ENCODE measurements at places on chromosomes 4 and X.

- DNase-seq, result no peak
These were observed 86.1 kb downstream of the CPE start for GRCh38 chr4:165464813-165465381.

GRCh38 chr4:129950217-129950616 is 854.3 kb downstream of the C4orf33 start:
- DNase-seq, result no peak

GRCh38 chr4:73139991-73140390 is 70.5 kb upstream of the COX18 start:
- no peak for DNase-seq

DNA sequence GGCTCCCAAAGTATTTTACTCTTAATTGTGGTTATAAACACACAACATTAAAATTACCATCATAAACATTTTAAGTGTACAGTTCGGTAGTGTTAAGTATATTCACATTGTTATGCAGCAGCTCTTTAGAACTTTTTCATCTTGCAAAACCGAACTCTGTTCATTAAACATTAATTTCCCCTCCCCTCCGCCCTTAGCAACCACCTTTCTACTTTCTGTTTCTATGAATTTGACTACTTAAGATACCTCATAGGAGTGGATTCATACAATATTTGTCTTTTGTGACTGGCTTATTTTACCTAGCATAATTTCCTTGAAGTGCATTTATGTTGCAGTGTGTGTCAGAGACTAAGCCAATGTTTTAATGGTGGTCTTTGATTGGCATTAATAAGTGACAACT is 32.6 kb downstream of the IL13RA1 start:
- DNase-seq, result no peak

- no peak for DNase-seq
These were observed 273.1 kb downstream of the DCTD start for GRCh38 chr4:182643801-182644682.

DNA sequence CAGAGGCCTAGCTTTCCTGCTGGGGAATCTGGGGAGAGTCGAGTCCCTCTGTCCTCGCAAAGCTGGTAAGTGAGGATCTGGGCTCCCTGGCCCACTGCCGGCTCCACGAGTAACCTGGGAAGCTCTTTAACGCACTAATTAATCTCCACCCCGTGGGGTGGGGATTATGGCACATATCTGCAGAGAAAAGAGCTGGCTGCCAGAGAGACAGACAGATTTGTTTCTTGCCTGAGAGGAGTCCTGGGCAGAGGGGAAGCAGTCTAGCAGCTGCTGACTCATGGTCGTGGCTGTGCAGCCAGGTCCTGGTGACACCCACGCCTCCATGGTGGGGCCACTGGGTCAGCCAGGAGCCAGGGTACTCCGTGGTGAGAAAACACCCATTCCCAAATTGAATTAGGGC is 14.0 kb downstream of the SORCS2 start:
- DNase-seq, result no peak

GRCh38 chrX:37666516-37666915 is 19.1 kb upstream of the XK start:
- no peak for DNase-seq

- no peak for DNase-seq
These were observed 75.6 kb downstream of the FHIP1A start for GRCh38 chr4:151484396-151485102.

DNA sequence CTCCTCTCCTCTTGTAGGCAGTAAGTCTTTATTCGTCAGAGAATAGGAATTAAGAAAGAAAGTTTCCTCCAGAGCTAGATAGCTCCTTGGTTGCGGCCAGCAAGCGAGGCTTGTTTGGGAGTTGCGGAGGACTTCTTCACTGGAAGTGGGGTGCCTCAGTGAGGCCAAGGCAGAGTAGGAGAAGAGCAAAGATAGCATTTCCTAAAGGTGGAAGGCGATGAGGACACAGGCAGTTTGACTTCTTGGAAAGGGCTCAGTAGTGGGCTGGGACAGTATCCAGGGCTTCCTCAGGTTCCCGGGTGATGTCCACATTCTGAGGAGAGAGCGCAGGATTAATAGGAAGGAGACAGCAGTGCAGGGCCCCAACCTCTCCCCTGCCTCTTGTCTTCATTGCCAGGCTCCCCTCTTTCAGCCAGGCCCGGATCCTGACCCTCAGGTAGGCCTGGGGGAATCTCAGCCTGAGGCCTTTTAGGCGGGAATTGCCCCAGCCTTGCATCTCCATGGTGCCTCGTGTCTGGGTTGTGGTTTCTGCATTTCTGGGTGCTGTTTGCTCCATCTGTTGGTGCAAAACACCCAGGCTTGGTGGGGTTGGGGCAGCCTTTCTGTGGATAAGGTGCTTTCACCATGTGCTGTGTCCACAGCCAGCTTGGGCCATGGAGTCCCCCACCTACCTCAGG is 12.7 kb downstream of the TRO start:
- DNase-seq, result no peak

DNA sequence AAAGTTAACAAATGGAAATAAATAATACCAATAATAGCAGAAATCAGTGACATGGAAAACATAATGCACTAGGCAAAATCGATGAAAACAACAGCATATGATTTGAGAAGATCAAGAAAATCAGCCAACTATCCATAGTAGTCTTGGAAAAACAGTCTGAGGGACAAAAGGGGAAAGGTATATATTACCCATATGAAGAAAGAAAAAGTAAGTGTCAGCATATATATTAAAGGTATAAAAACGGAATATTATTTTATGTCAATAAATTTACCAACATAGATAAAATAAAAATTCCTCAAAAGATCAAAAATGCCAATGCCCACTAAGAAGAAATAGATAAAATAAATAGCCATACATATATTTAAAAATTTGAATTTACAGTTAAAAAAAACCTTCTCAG is 33.0 kb downstream of the ACTRT1 start:
- DNase-seq, result no peak

DNA sequence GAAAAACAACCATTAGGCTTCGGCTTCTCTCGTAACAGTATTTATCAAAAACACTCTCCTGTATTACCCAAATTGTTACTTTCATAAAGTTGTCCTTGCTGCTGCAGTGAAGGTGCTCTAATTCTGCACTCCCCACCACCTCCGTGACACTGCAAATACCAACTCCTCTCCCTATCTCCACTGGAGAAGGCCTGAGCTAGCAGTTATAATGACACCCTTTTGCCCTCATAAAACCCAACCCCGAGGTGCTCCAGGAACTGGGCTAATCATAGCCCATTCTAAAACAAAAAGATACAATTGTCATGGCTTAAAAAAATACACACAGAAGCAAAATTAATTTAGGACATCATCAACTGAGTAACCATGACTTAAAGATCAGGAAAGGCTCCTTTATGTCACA is 59.2 kb downstream of the MAP7D2 start:
- no peak for DNase-seq

DNA sequence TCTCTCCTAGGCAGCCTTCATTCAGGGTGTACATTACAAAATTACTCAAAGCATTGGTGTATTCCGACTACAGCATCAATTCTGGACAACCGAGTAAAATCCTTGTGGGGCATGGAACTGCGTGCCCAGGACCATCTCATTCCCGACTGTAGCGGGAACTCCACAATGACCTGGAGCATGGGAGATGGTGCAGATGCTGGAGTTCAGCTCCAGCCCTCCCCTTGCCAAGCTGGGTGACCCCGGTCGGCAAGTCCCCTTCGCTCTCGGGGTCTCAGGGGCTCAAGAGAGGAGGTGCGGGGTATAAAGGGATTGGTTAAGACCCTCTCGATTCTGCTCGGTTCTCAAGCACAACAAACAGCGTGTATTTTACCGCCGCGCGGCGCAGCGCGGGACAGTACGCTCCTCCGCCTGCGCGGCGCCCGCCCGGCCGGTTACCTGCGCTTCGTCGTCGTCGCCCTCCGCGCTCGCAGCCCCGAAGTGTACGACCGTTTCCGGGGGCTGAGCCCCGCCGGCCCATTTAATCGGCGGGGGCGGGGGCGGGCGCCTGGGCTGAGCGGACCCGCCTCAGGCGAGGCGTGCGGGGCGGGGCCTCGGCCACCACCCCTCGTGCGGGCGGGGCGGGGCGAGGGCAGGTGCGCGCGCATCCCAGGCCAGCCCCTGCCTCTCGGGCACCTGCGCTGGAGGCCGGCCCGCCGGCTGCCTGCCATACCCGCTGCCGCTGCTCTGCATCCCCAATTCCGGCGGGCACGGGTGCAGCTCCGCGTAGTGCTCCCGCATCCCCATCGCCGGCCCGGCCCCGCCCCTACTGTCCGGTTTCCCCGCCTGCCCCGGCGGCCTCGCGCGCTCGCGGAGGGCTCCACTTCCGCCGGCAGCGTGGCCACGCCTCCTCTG is at the start of gene G6PD:
G6PD (minus strand) TSS at position 493 of the 891 bp plus-strand sequence. CDS start 691 bp downstream, outside the sequence.
- peak; percentile 75 for DNase-seq

DNA sequence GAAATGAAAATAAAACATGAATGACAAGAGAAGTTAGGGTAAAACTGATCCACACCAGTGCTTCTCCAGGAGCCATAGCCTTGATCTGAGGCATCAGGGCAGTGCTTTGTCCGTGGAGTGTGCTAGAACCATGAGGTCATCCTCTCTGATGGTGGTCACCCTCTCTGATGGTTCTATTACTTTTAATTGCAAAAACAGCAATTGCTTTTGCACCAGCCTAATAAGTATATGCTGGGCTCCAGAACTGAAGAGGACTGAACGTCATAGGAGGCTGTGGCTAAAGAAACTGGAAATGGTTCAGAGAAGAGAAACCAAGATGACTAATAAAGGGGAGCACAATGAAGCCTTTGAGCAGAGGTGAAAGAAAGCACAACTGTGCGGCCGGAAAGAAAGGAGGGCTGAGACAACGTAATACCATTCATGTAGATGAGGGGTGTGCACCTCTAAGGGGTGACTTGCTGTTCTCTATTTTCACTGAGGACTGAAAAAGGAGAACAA is 17.0 kb upstream of the TMEM154 start:
- no peak for DNase-seq

GRCh38 chrX:78066110-78066509 is 37.9 kb upstream of the PGK1 start:
- no peak for DNase-seq

- DNase-seq, result no peak
These were observed 144.6 kb downstream of the KIT start for GRCh38 chr4:54802336-54802735.

DNA sequence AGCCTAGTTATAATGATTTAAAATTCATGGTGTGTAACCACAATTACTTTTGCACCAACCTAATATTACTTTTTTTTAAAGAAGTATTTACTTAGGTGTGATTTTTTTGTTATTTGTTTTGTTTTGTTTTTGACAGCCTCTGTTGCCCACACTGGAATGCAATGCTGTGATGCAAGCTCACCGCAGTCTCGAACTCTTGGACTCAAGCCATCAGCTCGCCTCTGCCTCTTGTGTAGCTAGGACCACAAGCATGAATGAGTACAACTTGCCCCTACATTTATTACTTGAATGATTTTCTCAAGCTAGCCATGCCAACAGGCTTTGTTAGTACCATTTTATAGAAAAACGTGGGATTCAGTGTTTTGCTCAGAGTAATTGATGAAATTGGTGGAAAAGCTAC is 488.8 kb upstream of the CPEB2 start:
- DNase-seq, result no peak

DNA sequence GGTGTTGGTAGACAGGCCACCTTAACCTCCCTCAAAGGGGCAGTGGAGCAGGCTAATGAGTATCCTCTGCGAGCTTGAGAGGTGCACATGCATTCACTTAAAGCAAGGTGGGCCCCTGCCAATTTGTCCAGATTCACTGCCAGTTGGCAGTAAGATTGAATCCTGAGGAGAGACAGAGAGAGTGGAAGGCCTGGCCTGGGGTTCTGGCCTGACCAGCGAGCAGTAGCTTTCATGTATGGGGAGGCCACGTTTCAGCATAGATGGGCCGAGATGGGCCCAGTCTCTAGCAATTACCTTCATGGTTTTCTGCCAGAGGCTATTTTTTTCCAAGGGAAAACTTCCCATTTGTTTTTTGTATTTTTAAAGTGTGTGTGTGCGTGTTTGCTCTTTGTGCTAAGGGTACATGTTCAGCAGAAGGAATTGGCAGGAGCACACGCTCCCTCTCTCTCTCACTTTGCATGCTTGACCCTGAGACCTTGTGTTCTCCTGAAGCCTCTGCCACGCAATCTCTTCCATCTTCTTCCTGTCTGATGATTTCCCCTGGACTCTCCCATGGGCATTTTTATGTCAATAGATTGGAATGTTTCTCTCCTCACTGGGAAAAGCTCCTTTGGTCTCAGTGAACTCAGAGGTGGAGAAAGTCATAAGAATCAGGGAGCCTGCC is 215.8 kb upstream of the SFRP2 start:
- no peak for DNase-seq

GRCh38 chrX:51192104-51192503 is 140.5 kb upstream of the NUDT10 start:
- no peak for DNase-seq

- no peak for DNase-seq
These were observed 405 bp upstream of the HS3ST1 start for GRCh38 chr4:11428899-11429698.

DNA sequence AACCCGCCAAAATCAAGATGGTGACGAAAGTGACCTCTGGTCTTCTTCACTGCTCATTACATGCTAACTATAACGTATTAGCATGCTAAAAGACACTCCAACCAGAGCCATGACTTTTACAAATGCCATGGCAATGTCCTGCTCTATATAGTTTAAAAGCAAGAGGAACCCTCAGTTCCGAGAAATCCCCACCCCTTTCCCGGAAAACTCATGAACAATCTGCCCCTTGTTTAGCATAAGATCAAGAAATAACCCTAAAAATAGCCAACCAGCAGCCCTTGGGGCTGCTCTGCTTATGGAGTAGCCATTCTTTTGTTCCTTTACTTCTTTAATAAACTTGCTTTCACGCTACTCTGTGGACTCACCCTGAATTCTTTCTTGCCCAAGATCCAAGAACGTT is 463.5 kb upstream of the FAM241A start:
- DNase-seq, result no peak

GRCh38 chr4:1720163-1720983 is 750 bp downstream of the TMEM129 start:
- DNase-seq, result no peak

GRCh38 chrX:132704769-132705168 is 215.9 kb upstream of the MBNL3 start:
- DNase-seq, result no peak

DNA sequence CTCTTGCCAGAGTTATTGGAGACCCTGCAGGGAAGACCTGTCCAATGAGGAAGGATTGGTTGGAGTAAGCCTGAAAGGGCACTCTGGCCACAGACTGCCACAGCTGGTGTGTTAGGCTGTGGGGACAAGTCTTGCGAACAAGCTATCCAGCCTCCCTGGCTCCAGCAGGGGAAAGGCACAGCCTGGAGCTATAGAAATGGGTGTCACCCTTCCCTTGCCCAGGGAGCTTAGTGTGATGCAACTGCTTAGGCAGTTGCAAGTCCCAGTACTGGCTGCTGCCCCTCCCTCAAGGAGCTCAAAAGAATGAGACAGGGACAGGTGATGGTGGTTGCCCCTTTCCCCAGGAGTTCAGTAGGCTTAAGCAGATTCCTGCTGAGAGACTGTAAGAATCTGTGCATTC is 165.7 kb upstream of the CT83 start:
- DNase-seq, result no peak

GRCh38 chrX:23383411-23383810 is 48.8 kb downstream of the PTCHD1 start:
- no peak for DNase-seq

GRCh38 chr4:53128231-53128630 is 237.6 kb downstream of the SCFD2 start:
- DNase-seq, result no peak

GRCh38 chrX:1389181-1389992 is 2.5 kb downstream of the SLC25A6 start:
- no peak for DNase-seq

- DNase-seq, result no peak
These were observed 138.8 kb upstream of the IL15 start for GRCh38 chr4:141497627-141498026.

GRCh38 chr4:183146478-183146877 is 47.4 kb downstream of the WWC2 start:
- no peak for DNase-seq

Measured in CD4-positive, alpha-beta T cell (primary cell).